Activated CD4-positive, alpha-beta memory T cell treated with anti-CD3 and anti-CD28 coated beads, Interleukin-2, amount 10 ng/mL, durations not matched to agents 7 days and 5 days (primary cell): ENCODE measurements at places on chromosomes 3 and 15. TPM values are rescaled to one million over a fixed set of nuclear protein-coding genes. Genes with fewer than 3 reads are reported as not detected.

TM4SF1 gene
- total RNA-seq, result not detected

CCDC13 gene
- total RNA-seq, result 0.63 TPM

DNA sequence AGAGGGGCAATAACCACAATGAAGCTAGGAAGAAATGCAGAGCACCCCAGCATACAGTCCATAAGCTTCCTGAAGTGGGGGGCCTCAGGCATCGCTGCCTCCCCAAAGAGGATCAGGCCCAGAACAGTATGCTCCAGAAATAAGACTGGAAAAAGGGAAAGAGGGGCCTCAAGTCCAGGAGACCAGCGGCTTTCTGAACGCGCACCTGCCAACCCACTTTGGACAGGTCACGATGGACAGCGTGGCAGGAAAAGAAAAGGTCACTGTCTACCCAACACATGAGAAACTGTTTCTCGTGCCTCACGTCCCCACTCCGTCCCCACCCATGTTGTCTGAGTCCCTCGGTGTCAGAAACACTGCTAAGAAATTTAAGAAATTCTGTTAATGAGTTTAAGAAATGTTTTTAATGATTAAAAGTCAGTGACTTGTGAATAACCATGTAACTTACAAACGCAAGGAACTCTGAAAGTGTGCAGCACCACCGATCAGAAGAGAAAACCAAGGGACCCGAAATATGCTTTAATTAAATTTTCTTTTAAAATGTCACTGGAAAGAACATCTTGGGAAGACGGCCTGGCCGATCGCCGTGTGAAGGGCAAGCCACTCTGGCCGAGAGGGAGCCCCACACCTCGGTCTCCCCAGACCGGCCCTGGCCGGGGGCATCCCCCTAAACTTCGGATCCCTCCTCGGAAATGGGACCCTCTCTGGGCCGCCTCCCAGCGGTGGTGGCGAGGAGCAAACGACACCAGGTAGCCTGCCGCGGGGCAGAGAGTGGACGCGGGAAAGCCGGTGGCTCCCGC lies 1.7 kb upstream of the PPARG start:
- DNase-seq, result no peak
- no peak overlapping the region for H3K27ac ChIP-seq
- H3K4me3 ChIP-seq, result peak overlapping the region; percentile 43
- no peaks in the 10 kb centered on the region for H3K36me3 ChIP-seq

MLF1 gene
- 1.0 TPM for total RNA-seq

- no peaks in the 10 kb centered on the region for H3K36me3 ChIP-seq
- H3K4me3 ChIP-seq, result no peak overlapping the region
- no peak for DNase-seq
- no peaks in the 10 kb centered on the region for H3K4me1 ChIP-seq
- H3K27ac ChIP-seq, result no peak overlapping the region
Observed at GRCh38 chr15:94877833-94878232, 646.5 kb downstream of the MCTP2 start.

- H3K27me3 ChIP-seq, result no peaks in the 10 kb centered on the region
- no peak for DNase-seq
- H3K27ac ChIP-seq, result no peak overlapping the region
- no peak overlapping the region for H3K4me3 ChIP-seq
- H3K4me1 ChIP-seq, result no peaks in the 10 kb centered on the region
Observed at GRCh38 chr3:40237889-40238571, 71.5 kb upstream of the EIF1B start.

DNAH12 gene
- total RNA-seq, result 0.03 TPM

- H3K36me3 ChIP-seq, result peaks cover 29% of the 10 kb centered on the region
- peaks cover 43% of the 10 kb centered on the region for H3K4me1 ChIP-seq
- no peak overlapping the region for H3K4me3 ChIP-seq
Observed at GRCh38 chr3:49716691-49717210, 2.7 kb downstream of the AMIGO3 start.

DNA sequence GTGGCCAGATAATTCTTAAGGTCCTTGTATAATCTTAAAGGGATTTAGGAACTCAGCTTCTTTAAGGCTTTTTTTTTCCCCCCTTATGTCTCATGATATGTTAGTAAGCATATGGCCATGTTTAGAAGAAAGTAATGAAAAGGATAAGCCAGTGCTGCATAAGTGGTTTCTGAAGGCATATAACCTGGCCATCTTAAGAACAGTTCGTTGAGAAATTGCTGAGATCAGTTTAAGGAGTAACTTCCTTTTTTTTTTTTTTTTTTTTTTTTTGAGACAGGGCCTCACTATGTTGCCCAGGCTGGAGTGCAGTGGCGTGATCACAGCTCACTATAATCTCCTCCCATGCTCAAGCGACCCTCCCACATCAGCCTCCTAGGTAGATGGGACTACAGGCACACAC lies 51.7 kb downstream of the UBE2E2 start:
- H3K27ac ChIP-seq, result no peak overlapping the region
- H3K4me1 ChIP-seq, result no peaks in the 10 kb centered on the region
- no peak for DNase-seq
- no peaks in the 10 kb centered on the region for H3K27me3 ChIP-seq
- no peaks in the 10 kb centered on the region for H3K36me3 ChIP-seq

TNIK gene
- 57.6 TPM for total RNA-seq

- no peak overlapping the region for H3K4me3 ChIP-seq
- H3K4me1 ChIP-seq, result peaks cover 36% of the 10 kb centered on the region
- peaks cover 37% of the 10 kb centered on the region for H3K27me3 ChIP-seq
- no peak overlapping the region for H3K27ac ChIP-seq
- no peak for DNase-seq
- no peaks in the 10 kb centered on the region for H3K36me3 ChIP-seq
Observed at GRCh38 chr3:197427021-197427420, 128.6 kb upstream of the DLG1 start.

- H3K4me3 ChIP-seq, result peak overlapping the region; percentile 88
- DNase-seq, result no peak
- peaks cover 31% of the 10 kb centered on the region for H3K4me1 ChIP-seq
- H3K27ac ChIP-seq, result peak overlapping the region; percentile 85
- peaks cover 13% of the 10 kb centered on the region for H3K36me3 ChIP-seq
Observed at GRCh38 chr15:49620199-49620598, 419 bp downstream of the FAM227B start.

SLC12A1 gene
- total RNA-seq, result not detected

- H3K4me3 ChIP-seq, result no peak overlapping the region
- no peak overlapping the region for H3K27ac ChIP-seq
- no peaks in the 10 kb centered on the region for H3K27me3 ChIP-seq
- peaks cover 53% of the 10 kb centered on the region for H3K36me3 ChIP-seq
- DNase-seq, result no peak
Observed at GRCh38 chr3:197050511-197050910, 20.9 kb upstream of the MELTF start.

DNA sequence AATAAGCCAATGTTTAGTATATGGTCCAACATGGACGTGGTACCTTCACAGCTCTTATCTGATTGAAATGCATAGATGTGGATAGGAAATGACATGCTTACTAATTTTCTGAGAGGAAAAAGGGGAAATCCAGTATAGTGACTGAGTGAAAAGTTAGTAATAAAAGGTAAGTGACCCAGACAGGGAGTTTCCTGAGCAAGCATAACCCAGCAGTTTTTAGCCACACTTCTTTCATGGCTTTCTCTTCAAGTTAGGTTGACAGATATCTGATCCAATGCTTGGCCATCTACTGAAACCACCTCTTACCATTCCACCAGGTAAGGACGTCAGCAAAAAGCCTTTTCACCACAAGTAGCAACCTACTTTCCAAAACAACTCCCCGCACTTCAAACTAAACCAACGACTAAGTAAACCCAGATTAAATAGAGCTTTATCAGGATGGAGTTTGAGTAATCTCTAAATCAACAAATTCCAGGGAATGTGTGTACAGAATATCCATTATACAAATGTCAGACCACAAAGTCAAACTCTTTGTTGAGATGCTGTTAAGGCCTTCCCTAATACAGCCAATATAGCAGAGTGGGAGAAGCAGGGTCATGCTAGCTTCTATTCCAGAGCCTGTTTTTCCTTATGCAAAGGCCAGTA lies 329.7 kb downstream of the RORA start:
- no peak for DNase-seq
- H3K36me3 ChIP-seq, result no peaks in the 10 kb centered on the region
- H3K27ac ChIP-seq, result no peak overlapping the region
- H3K4me3 ChIP-seq, result no peak overlapping the region

- no peaks in the 10 kb centered on the region for H3K4me1 ChIP-seq
- DNase-seq, result no peak
- no peaks in the 10 kb centered on the region for H3K27me3 ChIP-seq
Observed at GRCh38 chr3:118292841-118293240, 741.8 kb downstream of the IGSF11 start.

GRCh38 chr3:125960066-125960424 lies 8.9 kb upstream of the ROPN1B start:
- no peak overlapping the region for H3K27ac ChIP-seq
- H3K36me3 ChIP-seq, result peaks cover 2% of the 10 kb centered on the region
- no peaks in the 10 kb centered on the region for H3K4me1 ChIP-seq
- H3K27me3 ChIP-seq, result peaks cover 26% of the 10 kb centered on the region
- DNase-seq, result no peak

PLSCR1 gene
- 208 TPM for total RNA-seq

SPTBN5 gene
- 1.6 TPM for total RNA-seq

DNA sequence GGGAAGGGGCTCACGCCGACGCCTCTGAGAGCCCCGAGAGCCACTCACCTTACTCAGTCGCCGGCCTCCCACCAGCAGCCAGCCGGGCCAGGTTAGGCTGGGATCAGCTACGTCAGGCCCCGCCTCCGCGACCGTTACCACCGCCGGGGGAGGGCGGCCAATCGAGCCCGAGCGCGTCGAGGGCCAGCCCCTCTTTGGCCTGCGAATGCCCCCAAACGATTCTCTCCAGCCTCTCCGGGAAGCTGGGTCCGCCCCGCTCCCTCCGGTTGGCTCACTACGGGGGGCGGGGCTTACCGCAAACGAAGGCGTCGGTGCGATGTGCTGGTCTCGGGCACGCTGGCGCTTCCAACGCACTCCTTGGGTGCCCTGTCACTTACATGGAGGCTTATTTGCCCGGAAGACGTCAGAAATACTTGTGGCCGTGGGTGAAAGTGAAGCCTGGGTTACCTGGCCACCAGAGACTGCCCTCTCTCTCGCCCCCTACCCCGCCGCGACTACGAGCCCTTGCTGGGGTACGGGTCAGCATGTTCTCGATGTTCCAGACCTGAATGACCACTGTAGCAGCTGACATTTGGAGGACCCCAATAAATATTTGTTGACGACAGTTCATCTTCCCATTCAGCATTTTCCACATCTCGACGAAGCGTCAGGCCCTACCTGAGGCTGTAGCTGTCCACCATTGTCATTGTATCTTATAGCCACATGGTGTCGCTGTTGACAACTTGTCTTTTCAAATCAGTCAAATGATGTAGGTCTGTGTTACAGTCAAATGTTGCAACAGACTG lies at the start of gene CEP70:
TSS of gene CEP70 (minus strand) at position 111 of the 785 bp plus-strand sequence. CDS start 21,333 bp downstream, outside the sequence.
- H3K36me3 ChIP-seq, result no peaks in the 10 kb centered on the region
- H3K4me1 ChIP-seq, result peaks cover 11% of the 10 kb centered on the region
- DNase-seq, result peak; percentile 87
- no peaks in the 10 kb centered on the region for H3K27me3 ChIP-seq

DNA sequence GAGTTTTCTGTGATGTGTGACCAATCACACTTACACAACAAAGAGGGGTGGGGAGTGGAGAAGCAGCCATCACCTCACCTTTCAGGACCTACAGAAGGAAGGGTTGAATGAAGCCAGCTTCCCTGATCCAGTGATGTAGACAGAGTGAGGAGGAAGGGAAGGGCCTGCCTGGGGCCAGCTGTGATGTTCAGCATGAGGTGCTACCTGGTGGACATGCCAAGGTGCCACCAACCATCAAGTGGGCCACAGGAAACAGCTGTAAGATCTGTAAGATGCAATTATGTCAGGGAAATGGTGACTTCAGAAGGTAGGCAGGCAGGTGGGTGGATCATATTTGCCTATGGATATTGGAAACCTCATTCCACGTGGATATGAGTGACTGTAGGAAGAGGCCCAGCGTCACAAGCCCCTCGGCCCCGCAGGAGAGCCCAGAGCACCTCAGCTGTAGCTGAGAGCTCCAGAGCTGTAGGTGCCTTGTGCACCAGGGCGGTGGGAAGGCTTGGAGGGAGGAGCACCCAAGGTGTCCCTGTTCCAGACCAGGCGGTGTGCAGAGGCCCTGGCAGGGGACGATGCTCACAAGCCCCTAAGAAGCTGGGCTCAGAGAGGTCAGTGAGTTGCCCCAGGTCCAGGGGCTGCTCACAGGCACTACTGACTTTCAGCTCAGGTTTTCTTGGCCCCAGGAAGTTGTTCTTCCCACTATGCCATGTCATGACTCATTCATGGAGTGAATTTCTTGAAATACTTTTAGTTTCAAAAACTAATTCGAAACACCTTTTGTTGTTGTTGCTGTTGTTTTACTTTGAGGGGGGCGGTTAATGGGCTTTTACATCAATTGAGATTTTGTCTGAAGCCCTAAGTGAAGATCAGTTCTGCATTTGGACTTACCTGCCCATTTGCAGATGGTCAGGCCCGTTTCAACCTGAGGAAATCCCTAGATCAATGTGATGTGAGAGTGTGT lies 94.2 kb upstream of the ALDH1A3 start:
- H3K36me3 ChIP-seq, result no peaks in the 10 kb centered on the region
- H3K4me3 ChIP-seq, result no peak overlapping the region
- H3K27ac ChIP-seq, result no peak overlapping the region
- DNase-seq, result peak; percentile 14
- H3K27me3 ChIP-seq, result no peaks in the 10 kb centered on the region

ZNF80 gene
- total RNA-seq, result 0.28 TPM

DNA sequence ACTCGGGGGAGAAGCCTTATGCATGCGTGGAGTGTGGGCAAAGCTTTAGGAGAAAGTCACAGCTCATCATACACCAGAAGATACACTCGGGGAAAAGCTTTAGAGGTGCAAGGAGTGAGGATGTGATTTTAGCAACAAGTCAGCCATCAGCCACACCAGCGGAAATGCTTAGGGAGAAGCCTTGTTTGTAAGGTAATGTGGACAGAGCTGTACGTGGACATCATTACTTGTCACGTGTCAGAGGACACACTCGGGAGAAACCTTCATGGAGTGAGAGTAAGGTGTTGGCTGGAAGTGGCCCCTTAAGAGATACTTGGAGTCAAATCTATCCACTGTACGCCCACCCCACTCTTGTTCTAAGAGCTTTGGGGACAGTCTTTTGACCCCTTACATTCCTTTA lies 28.7 kb downstream of the ZNF589 start:
- peaks cover 32% of the 10 kb centered on the region for H3K4me1 ChIP-seq
- DNase-seq, result no peak
- H3K27me3 ChIP-seq, result no peaks in the 10 kb centered on the region
- peaks cover 43% of the 10 kb centered on the region for H3K36me3 ChIP-seq

- no peak overlapping the region for H3K27ac ChIP-seq
- H3K4me1 ChIP-seq, result peaks cover 1% of the 10 kb centered on the region
- H3K27me3 ChIP-seq, result no peaks in the 10 kb centered on the region
- DNase-seq, result no peak
- peaks cover 44% of the 10 kb centered on the region for H3K36me3 ChIP-seq
Observed at GRCh38 chr15:76945494-76946093, 14.0 kb downstream of the RCN2 start.

DNA sequence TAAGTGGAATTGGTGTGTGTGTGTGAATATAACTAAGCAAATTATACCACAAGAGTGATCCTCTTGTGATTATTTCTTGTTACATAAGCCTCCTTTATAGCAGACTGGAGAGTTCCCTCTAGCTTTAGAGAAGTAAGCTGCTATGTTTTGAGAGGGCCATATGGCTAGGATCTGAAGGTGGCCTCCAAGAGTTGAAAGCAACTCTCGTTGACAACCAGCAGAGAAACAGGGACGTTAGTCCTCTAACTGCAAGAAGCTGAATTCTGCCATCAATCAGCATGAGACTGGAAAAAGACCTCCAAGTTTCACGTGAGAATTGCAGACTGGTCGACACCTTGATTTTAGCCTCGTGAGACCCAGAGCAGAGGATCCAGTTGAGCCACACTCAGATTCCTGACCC lies 278.5 kb upstream of the ZNF717 start:
- no peak overlapping the region for H3K4me3 ChIP-seq
- H3K4me1 ChIP-seq, result no peaks in the 10 kb centered on the region
- H3K27me3 ChIP-seq, result no peaks in the 10 kb centered on the region
- H3K27ac ChIP-seq, result no peak overlapping the region
- no peaks in the 10 kb centered on the region for H3K36me3 ChIP-seq

GP9 gene
- total RNA-seq, result not detected
